Stimulated activated CD8-positive, alpha-beta memory T cell treated with anti-CD3 and anti-CD28 coated beads, Interleukin-4, amount 100 ng/mL, for 4 hours (primary cell): ENCODE measurements at places on chromosomes 16 and 17.
A peak's percentile ranks its signal among the peaks of the same experiment; 100 is the strongest.

GRCh38 chr16:30186782-30187555 lies 3.6 kb downstream of the CORO1A start:
- peak; percentile 73 for DNase-seq

GRCh38 chr16:73151225-73151624 lies 103.3 kb upstream of the ZFHX3 start:
- no peak for DNase-seq

GRCh38 chr17:57522042-57523005 lies 222.8 kb downstream of the CCDC182 start:
- DNase-seq = no peak

- DNase-seq = no peak
Measured at GRCh38 chr16:25108054-25108453, 3.5 kb upstream of the LCMT1 start.

DNA sequence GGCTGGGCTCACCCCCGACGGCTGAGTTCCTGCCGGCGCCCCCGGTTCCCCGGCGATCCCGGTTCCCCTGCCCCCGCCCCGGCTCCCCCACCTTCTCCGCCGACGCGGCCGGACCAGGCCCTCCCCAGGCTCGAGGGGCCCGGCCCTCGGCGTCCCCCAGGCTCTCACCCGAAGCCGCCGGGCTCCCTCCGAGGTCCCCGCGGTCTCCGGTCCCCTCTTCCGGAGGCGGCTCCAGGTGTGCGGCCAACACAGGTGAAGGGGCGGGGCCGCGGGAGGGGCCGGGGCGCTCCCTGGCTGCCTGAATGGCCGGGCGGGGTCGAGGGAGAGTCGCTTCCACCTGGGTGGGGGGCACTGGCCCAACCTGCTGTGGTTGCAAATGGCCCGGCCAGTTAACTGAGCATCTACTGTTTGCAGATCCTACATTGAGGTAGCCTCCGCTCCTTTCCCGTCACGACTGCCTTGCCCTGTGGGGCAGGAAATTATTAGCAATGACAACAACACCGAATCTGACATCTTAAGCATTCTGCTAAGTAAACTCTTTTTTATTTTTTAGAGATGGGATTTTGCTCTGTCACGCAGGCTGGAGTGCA lies at the start of gene BICDL2:
Gene BICDL2 (minus strand): TSS at position 219 of the 590 bp plus-strand sequence. CDS start 1,448 bp downstream, outside the sequence.
- DNase-seq = no peak

DNA sequence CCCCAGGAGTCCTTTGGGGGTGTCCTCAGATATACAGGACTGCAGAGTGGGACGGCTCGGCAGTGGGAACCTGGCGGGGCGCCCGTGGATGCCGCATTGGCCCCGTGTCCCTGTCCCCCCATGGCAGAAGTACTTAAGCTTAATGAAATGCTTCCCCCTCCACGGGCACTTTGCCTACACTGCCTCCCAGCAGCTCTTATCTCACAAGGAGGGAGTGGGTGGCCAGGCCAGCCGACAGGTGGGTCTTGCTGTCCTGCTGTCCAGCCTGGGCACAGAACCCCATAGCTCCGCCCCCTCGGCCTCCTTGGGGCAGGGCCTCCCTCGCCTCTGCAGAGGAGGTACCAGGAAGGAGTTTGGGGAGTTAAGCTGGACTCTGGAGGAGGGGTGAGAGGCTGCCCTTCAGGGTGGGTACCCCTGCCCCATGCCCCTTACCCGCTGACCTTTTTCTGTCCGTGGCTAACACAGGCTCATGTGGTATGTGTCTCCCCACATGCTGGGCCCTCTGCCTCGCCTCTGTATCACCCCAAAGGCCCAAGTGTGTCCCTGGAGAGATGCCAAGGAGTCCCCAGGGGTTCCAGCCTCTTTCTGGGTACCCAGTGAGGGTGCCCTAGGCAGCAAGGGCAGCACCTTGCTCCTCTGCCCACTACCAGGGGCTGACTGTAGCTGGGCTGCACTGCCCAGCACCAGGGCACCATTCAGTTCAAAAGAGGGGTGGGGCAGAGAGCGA lies 8.7 kb downstream of the THRA start:
- no peak for DNase-seq

GRCh38 chr17:29569245-29569950 lies 897 bp downstream of the TP53I13 start:
- no peak for DNase-seq

DNA sequence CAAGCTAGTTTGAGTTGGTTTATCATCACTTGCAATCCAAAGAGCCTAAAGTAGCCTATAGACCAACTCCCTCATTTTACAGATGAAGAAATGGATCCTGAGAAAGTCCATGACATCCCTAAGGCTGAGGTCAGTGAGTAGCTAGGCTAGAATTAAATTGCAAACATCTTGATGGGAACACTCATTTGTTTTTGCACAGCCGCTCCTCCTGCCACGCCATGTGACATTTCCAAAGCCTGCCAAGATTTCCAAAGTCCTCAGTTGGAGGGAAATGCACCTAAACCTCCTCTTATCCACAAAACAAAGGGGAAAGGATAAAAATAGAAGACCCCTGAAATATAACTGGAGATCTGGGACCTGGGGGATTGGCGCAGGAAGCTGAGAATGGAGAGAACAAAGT lies 15.0 kb downstream of the TMEM92 start:
- no peak for DNase-seq

- DNase-seq = no peak
Measured at GRCh38 chr17:42200706-42201457, 6.6 kb upstream of the GHDC start.

- no peak for DNase-seq
Measured at GRCh38 chr16:75590920-75591843, 25.0 kb downstream of the GABARAPL2 start.

- no peak for DNase-seq
Measured at GRCh38 chr16:77273815-77274214, 74.6 kb downstream of the SYCE1L start.

DNA sequence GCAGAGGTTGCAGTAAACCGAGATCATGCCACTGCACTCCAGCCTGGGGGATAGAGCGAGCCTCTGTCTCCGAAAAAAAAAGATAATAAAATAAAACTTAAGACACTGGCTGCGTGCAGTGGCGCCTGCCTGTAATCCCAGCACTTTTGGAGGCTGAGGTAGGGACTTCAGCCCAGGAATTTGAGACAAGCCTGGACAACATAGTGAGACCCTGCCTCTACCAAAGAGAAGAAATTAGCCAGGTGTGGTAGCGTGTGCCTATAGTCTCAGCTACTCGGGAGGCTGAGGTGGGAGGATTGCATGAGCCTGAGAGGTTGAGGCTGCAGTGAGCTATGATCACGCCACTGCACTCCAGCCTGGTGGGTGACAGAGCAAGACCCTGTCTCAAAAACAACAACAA lies 26.6 kb downstream of the RARA start:
- DNase-seq = no peak

DNA sequence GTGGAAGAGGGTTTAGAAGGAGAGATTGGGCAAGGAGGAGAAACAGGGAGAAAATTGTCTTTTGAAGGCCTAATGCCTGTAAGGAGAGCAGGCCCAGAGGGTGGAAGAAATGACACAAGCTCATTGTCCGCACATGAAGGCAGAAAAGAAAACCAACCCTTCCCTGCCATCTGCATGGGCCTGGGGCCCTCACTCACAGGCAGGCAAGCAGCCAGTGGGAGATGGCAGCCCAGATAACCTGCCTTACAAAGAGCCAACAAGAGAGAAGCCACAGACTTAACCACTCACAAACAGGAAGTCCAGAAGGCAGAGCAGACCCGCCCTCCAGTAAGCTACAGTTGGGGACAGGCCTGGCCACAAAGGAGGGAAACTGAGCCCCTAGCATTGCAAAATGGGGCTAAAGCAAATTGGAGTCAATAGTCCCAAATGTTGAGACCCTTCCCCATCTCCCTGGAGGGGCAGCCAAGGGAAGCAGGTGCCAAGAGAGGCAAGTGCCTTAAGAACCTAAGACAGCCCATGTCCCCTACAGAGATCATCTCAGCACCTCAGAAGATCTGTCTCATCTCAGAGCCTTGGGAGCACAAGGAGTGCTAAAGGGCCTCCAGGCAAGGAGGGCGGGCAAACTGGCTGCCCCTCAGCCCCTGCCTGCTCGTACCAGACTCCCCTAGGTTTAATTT lies 7.3 kb upstream of the TSPOAP1 start:
- no peak for DNase-seq

- no peak for DNase-seq
Measured at GRCh38 chr17:73343168-73343634, 31.4 kb upstream of the CDC42EP4 start.

- no peak for DNase-seq
Measured at GRCh38 chr16:31395647-31396046, 2.5 kb downstream of the ITGAD start.

DNA sequence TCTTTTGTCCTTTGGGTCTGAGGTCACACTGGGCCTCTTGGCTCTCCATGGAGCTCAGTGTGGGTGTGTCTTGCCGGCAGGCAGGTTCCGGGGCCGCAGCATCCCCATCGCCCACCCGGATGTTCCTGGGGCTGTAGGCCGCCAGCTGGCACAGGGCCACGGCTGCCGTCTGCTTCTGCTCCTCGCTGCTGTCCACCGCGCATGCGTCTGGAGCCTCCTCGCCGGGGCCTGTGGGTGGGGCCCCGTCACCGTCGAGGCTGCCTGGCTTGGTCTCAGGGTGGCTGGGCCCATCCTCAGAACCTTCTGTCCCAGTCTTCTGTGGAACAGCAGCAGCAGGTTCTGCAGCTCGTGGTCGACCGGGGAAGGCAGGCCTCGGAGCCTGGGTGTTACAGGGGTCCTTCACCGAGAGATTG lies 9.6 kb downstream of the ZNF750 start:
- no peak for DNase-seq

DNA sequence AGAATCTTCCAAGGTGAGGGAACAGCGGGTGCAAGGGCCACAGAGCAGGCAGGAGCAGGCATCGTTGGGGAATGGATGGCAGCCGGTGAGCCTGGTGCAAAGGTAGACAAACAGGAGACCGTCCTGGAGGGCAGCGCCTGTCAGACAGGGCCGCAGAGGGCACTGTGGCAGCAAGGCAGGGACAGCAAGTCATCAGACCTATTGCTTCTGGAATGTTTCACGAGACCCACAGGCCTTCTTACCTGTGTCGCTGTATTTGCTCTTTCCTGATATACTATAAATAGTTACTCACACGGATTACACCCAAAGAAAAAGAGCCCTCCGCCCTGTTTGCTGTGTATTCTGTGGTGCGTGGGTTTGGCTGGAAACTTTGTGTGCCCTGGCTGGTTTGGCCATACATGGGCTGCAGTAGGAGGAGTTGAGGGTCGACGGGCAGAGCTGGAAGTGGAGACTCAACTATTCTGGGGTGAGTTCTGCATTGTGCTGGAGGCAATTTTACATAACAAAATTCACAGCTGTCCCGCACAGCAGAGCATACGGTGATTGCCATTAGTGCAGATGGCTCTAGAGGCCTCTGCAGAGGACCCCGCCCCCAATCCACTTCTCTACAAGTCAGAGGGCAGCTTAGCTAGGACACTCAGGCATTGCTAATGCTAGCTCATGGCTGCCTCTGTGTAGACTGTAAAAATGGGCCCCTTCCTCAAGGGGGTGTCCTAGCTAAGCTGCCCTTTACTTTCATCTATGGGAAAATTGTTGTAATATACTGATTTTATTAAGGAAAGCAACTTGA lies 18.6 kb upstream of the POLR3E start:
- no peak for DNase-seq

- DNase-seq = no peak
Measured at GRCh38 chr16:30027588-30028437, 3.3 kb downstream of the TLCD3B start.

- DNase-seq = no peak
Measured at GRCh38 chr16:85998868-85999729, 100.1 kb downstream of the IRF8 start.

DNA sequence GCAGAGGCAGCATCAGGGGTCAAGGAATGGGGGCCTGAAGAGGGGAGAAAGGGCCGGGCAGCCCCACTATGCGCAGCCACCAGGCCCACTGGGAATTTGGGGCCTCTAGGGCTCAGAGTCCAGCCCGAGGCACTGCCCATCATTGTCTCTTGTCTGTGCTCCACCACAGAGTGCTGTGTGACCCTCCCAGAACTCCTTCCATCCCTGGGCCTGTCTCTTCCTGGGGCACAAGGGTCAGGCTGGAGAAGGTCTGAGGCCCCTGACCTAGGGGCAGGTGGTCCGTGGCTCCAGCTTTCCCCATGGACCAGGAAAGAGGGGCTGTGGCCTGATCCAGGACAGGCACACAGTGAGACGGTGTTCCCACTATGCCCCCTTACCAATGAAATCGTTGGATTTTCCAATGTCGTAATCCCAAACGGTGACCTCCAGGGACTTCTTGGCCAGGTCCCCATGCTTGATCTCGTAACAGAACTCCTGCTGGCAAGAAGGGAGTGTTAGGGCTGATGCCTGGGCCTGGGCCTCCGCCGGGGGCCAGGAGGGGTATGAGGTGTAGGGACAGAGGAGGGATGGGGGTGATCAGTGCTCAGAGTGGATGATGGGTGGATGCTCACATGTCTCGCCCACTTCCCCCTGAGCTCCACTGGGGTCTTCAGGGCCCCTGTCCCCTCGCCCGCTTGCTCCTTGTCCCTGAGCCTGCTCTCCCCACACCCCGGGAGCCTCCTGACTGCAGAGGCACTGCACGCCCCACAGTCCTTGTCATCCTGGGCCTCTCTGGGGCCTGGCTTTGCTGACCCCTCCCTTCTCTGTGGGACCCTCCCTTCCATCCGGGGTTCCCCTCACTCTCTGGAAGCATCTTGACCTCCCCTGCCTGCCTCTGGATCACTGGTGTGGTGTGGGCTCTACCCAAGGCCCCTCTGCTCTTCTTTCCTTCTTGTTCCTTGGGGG lies 10.7 kb downstream of the SCGB1C2 start:
- DNase-seq = no peak
